GM20000 (cell line): ENCODE measurements at places on chromosomes 2 and 18.

GRCh38 chr2:20425884-20426283, 21.0 kb upstream of the RHOB start:
- no peak for DNase-seq

GRCh38 chr2:78648558-78648957, 376.9 kb upstream of the REG3G start:
- DNase-seq: no peak

DNA sequence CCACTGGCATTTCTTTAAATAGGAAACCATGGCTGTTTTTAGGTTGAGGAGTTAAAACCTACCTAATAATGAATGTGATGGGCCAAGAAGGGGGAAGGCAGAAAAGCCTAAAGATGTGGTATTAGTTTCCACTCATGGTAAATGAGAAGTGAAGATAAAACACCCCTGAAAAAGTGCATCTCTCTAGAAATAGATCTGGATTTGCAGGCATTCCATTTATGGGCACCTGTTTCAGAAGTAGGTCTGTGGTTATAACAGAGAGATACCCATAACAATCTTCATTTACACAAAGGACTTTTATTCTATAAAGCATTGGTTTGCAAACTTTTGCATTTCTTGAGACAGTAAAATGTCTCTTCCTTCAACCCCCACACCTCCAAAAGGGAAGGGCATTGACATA, 62.1 kb downstream of the PRKCE start:
- no peak for DNase-seq

GRCh38 chr2:150526827-150527226, 39.4 kb upstream of the RND3 start:
- DNase-seq: no peak

DNA sequence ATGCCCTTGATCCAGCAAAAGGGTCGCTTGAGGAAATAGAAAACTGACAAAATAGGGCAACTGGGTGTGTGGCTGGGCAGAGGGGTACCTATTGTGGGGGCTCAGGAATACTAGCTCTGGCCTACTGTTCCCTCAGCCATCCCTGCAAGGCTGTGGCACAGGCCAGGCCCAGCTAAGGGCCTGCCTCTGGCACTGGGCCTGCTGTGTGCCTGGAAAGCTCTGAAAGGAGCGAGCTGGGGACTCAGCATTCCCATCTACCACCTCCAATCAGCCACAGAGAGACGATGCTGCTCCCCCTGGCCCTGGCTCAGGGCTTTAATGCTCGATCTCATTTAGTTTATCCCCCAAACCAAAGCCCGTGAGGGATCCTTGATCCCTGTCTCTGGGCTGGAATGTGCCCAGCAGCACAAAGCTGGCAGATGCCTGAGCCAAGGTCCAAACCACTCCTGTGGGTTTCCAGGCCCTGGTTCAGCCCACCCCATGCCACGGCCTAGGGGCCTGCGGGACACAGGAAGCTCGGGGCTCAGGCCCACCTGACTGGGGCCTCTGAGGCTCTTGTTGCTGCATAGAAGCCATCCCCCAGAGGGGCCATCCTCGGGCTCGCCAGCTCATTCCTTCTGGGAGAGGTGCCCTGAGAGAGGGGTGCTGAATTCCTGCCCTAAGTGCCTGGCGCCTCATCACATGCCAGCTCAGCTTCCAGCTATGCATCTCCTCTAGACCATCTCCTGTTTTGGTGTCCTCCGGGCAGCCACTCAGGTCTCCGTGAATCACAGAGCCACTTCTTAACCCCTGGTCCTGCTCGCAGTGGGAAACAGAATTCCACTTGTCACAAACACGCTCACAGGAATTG, 43.0 kb upstream of the KCNF1 start:
- DNase-seq: no peak

- no peak for DNase-seq
Measured at GRCh38 chr2:235843591-235844395, 324.4 kb downstream of the GBX2 start.

DNA sequence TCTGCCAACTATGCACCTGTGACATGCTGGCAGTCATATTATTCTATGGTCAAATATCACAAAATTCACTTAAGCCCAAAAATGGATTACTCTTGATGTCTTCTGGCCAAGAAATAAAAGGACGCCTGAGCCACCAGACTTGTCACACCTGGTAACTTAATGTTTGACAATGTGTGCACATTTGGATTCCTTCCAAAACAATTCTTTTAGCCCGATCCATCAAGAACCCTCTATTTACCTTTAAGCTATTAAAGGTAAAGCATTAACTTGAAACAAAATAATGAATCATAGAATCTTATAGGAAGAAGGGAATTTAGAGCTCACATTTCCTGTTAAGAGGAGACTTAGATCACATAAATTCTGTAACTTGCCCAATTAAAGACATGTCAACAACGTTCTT, 46.5 kb upstream of the NFU1 start:
- no peak for DNase-seq

DNA sequence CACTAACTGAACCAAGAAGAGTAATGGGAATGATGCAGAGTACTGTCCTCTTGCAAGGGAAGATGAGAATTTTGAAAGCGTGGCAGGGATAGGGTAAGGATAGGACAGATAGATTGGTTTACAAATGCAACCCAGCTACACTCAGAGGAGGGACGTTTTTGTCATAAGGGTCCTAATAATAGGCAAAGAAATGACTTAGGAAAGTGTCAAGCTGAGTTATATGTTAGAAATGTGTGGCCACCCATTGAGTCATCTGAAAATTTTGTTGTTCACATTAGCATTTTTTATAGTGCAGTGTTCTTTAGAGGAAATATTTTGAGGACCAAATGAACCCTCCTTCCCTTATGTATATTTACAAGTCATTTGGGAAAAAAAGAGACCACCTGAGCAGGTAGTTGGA, 137.5 kb downstream of the PHLPP1 start:
- DNase-seq: no peak

DNA sequence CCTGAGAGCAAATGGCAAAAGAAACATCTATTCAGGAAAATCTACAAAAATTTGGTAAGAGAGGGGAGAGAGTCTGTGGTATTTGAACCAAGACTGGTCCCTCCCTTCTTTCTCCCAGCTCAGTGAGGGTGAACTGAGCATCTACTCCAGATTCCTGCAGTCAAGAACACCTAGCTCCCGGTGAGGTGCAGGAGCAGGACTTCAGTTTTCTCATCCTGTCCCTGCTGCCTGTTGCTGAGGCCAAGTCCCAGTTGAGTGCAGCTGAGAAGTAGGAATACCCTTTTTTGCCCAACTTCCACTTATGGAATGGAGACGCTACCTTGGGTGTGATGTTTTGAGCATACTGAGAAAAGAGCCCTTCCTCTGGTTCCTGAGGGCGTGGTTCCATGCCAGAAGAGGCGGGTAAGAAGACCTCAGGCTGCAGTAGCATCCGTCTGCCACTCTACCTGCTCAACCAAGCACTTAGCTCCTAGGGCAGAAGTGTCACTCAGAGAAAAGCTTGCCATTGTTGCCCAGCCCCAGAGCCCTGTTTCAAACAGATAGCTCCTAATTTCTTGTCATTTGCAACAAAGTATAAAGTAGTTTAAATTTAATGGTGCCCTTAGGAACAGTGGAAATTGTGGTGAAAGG, 112.9 kb downstream of the SOS1 start:
- DNase-seq: no peak

DNA sequence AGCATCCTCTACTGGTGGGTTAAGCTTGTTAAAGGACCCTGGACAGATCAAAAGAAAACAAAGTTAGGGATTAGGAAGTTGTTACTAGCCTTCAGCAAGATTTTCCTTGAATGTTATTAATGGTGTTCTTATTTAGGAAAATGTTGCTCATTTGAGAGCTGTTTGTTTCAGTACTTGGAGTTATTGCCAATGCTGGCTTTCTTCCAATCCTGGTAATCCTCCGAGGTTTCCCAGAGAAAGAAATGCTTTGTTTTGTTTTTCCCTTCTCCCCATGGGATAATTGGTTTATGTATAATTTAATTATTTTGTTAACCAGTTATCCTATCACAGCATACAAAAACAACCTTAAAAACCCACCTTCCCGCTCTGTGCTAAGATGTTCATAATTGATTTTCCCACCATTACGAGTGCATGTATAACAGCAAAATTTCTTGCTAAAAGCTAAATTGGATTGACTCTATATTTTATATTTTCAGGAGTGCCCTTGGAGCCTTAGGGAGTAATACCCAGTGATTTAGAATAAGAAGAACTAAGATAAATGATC, 79.8 kb downstream of the MGAT5 start:
- no peak for DNase-seq

DNA sequence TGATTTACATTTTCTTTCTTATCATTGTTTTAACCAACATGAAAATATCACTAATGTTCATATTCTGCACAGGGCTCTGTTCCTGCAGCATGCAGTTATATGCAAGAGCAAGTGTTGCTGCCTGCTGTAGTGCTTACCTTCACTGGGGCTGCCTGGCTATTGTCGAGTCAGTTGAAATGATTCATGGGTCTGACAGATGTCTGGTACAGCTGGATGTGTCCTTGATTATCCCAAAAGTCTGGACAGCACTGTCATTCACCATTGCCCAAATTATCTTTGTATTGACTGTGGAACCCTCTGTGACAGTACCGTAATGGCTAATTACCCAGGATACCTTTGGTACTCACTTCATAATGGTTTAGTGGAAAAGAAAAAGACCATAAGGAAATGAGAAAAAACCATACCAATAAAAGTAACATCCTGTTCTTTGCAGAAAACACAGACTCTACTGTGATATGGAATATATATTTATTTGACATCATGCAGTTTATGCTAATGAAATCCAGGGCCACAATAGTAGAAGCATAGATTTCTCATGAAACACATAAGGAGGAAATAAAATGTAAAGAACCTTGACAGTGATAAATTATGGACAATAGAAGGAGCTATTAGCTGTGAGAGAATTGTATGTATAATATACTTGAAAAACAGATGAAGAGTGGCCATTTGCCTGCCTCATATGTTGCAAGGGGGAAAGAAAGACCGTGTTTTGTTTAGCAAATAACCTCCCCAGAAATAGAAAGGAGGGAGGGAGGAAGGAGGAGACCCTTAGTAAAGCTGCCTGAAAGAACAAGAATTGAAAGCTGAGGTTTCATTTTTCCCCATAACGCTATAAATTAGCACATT, 249.8 kb upstream of the ATP5MC3 start:
- DNase-seq: no peak

GRCh38 chr2:211014376-211014775, 458.0 kb downstream of the CPS1 start:
- DNase-seq: no peak

GRCh38 chr2:101854877-101855276, 136.9 kb upstream of the IL1R2 start:
- DNase-seq: no peak

- no peak for DNase-seq
Measured at GRCh38 chr2:69549421-69549820, 94.1 kb downstream of the AAK1 start.

DNA sequence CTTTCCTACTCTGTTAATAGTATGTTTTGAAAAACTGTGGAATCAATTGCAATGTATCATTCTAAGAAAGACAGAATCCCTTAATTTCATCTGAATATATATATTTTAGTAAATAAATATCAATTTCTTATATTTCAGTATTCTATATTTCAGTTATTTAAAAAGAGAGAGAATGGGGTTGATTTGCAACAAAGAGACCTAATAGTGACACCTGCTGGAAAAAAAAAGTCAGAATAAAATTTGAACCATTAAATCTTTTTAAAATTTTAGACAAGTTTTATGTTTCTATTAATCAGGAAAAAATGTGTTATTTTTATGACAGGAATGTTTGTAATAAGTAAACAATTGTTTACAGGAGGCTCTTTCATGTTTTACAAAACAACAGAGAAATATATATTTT, 20.7 kb upstream of the CCNT2 start:
- DNase-seq: no peak

- no peak for DNase-seq
Measured at GRCh38 chr18:79926306-79926705, 25.1 kb downstream of the SLC66A2 start.

GRCh38 chr18:42165922-42166513, 211.0 kb downstream of the PIK3C3 start:
- DNase-seq: no peak

DNA sequence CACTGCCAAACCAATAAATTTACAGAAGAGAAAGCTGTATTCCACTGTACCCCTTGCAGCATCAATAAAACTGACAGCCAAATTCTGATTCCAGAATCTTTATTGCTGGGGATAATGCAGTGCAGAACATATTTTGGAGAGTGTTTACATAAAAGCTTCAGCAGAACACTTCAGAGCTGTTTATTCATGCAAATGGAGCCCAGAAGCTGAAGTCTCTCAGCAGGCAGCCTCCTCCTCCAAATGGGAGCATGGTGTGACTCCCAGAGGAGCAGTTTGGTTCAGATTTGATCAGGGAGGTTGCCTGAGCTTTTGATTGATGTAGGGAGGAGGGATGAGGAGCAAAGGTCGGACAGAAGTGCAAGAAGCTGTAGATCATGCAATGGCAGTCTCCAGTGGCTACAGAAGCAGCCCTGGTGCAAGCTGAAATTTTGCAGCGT, 22.4 kb downstream of the LHCGR start:
- DNase-seq: no peak

DNA sequence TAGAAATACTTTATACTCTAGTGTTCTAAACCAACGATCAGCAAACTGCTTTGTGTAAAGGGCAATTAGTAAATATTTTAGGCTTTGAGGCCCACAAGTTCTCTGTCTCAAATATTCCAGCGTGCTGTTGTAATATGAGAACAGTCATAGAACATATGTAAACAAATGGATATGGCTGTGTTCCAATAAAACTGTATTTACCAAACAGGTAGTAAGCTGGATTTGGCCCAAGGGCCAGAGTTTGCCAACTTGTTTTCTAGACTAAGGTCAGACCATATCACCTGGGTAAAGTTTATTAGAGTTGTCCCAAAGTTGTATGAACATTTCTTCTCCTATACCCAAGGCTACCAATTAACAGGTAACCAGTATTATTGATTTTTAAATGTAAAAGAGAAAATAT, 303.2 kb upstream of the MC4R start:
- no peak for DNase-seq

- no peak for DNase-seq
Measured at GRCh38 chr2:136653861-136654260, 111.5 kb upstream of the THSD7B start.

- DNase-seq: no peak
Measured at GRCh38 chr2:240869109-240869955, 708 bp downstream of the AGXT start.

- DNase-seq: no peak
Measured at GRCh38 chr2:71785516-71785981, 332.2 kb downstream of the DYSF start.

DNA sequence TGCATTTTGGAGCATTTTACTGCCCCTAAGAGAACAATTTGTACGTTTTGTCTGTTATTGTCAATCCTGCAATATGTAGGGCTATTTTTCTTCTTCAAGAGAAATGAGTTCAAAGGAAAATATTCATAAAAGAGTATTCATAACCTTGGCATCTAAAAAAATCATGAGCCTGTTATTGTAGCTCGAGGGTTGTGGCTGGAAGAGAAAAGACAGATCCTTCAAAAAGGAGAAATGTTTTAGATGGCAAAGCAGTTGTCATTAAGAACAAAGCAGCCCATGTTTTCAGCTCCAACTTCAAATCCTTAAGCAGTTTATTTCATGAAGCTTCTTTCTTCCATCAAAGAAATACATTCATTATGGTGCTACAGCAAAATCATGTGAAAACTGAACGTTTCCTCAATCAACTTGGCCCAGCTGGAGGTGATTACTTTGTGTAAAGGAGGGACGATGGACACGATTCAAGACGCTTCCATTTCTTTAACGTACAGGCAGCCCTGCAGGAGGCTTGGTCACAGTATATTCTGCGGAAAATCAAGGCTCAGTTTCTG, 31.4 kb downstream of the QPCT start:
- no peak for DNase-seq
